ENCODE measurements at places on chromosomes 4 and X. TPM values are rescaled to one million over a fixed set of nuclear protein-coding genes. Genes with fewer than 3 reads are reported as not detected.

TEX11 gene
- total RNA-seq, result 0.37 TPM

FRMD7 gene
- not detected for total RNA-seq

SH3RF1 gene
- total RNA-seq, result 4.2 TPM

MAGEB10 gene
- not detected for total RNA-seq

All from H7 (cell line).